AG09319 (cell line): ENCODE measurements at places on chromosomes 12 and 14.

GRCh38 chr14:31992011-31992447 is 85.1 kb upstream of the ARHGAP5 start:
- DNase-seq, result no peak

DNA sequence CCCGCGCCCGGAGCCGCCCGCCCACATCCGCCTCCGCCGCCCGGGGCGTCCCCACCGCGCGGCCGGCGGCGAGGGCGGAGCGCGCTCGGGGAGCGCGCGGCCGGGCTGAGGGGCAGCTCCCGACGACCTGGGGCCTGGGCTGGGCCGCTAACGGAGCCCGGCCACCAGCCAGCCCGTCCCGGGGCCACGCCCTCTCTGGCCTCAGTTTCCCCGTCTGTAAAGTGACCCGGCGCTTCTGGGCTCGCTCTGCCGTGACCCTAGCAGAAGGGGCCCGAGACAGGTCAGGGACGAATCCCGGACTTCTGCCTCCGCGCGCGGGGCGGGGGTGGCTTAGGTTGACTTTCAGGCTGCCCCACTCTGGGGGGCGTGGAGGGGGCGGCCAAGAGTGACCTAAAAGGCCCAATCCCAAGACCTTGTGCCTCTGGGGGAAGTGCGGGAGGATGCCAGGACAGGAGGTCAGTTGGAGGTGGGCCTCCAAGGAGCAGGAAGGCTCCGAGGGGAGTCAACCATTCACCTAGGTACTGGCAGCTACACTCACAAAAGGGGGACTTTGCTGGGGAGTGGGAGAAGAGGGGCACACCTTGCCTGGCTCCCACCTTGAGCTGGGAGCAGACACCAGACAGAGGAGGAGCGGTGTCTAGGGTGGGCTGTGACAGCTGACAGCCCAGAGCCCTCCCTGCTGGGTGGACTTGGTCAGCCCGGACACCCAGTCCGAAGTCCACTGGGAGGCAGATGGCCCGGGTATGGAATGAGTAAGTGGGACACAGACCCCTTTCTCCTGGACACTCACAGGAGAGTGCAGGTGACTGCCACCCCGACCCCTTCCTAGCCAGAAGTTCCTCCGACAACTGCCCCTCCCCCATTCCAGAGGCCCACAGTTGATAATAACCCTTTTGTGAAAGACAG is 486 bp upstream of the AKT1 start:
- DNase-seq, result no peak

GRCh38 chr14:59028476-59029202 is 159.8 kb upstream of the DAAM1 start:
- peak; percentile 89 for DNase-seq

DNA sequence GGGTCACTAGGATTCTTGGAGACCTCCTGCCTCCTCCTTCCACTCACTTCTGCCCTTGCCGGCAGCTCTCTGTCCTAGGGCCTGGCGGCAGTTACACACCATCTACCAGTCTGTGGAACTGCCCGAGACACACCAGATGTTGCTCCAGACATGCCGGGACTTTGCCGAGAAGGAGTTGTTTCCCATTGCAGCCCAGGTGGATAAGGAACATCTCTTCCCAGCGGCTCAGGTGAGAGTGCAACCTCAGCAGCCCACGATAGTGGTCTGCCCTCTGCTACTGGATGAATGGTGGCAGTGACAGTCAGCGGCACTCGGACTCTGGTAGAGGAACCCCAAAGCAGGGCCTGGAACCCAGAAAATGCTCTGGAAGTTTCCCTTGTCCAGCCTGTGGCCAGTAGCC is 1.3 kb downstream of the ACADS start:
- no peak for DNase-seq

DNA sequence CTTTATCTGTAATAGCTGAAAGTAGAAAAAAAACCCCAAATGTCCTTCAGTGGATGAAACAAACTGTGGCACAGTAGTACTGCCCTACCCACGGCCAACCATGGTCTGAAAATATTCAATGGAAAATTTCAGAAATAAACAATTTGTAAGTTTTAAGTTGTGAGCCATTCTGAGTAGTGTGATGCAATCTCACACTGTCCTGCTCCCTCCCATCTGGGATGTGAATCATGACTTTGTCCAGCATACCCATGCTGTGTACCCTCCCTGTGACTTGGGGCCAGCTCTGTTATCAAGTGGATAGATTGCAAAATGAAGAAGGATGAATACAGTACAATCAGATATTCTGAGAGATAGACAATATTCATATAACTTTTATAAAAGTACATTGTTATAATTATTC is 106.2 kb downstream of the SMOC1 start:
- no peak for DNase-seq

DNA sequence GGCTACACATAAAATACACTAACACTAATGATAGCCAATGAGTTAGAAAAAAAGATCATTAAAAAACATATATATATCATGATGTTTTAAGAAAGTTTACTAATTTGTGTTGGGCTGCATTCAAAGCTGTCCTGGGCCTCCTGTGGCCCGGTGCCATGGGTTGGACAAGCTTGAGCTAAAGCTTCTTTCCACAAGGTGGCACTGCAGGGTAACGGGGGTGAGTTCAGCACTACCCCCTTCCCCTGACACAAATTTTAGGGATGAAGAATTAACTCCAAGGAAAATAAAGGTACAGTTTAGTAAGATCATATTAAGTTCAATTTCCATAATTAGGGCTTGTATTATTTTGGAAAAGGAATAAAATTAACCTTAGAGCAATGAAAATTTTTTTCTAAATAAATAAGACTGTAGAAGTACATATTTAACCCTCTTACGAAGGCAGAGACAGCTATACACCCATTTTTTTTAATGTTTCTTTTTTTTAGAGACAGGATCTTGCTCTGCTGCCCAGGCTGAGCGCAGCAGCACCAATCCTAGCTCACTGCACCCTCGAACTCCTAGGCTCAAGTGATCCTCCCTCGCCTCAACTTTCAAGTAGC is 38.9 kb downstream of the PPP1R13B start:
- DNase-seq, result peak; percentile 29

DNA sequence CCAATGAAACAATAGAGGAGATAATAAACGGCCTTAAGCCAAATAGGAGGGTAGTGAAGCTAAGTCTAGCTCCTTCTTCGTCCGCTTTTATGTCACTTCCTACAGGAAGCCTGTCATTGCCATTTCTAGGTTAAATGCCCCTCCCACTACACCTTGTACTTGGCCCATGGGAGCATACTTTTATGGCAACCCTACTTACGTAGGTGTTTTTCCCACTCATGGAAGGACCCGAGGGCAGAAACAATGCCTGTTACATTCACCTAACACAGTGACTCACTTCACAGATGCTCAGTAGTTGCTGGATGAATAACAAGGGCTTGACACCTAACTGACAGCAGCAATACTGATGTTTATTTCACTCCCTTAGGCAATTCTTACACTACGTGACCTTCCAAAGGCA is 44.5 kb downstream of the ALKBH1 start:
- no peak for DNase-seq

DNA sequence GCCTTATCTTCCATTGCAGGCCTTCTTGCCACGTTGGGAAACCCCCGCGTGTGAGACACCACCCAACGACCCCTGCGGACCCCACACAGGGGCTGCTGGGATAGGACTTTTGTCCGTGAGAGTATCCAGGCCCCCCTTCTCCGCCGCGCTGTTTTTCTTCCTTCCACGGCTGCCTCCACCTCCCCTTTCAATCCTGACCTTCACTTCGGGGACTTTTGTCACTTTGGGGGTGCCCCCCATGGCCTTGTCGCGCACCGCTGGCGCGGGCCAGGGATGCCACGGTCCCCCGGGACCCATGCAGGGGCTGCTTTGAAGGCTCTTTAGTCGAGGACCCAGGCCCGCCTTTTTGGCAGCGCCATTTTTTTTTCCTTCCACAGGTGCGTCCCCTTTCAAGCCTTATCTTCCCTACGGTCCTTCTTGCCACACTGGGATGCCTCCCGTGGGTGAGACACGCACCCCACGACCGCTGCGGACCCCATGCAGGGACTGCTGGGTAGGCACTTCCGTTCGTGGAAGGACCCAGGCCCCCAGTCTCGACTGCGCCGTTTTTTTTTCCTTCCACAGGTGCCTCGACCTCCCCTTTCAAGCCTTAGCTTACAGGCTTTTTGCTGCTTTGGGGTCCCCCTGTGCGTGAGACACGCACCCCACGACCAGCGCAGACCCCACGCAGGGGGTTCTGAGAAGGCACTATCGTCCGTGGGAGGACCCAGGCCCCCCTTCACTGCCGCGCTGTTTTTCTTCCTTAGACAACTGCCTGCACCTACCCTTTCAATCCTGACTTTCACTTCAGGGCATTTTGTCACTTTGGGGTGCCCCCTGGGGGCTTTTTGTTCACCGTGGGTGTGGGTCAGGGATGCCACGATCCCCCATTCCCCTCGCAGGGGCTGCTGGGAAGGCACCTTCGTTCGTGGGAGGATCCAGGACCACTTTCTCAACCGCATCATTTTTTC is 267.4 kb downstream of the ALG10 start:
- DNase-seq, result no peak

DNA sequence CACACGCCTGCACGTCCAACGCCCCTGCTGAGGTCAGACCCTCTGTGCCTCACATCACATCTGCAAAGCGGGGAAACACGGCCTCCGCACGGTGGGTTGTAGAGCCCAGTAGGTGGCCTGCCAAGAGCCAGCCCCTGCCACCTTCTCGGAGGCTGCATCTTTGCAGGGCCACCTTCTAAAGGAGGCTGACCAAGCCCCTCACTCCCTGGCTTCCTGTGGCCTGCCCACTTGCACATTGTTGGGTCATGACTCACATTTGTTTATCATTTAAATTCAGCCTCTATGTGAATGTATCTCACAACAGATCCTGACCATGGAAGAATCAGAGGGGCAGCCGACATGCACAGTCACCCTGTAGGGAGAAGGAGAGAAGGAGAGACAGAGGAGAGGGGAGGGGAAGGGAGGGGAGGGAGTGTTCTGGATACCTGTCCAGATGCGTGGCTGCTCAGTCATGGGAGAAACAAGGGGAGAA is 319.5 kb upstream of the DIO3 start:
- DNase-seq, result no peak

GRCh38 chr12:12803186-12803585 is 10.0 kb upstream of the DDX47 start:
- DNase-seq, result peak; percentile 32

GRCh38 chr12:12081836-12082497 is 11.2 kb downstream of the BCL2L14 start:
- no peak for DNase-seq

DNA sequence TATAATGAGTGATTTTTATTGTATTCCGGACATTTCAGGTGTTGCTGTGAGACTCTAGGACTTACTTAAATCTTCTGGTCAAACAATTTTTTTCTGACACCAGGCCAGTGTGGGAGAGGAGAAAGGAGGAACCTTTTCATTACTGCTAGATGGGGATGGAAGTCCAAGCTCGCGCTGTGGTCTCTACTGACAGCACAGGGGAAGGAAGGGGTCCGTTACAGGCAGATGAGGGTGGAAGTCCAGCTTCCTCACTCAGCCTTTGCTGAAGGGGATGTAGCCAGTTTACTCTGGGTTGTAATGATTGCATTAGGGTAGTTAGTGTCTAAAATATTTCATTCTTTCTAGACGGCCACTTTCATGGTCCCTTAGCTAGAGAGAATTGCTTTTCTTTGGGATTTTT is 26.3 kb upstream of the ST8SIA1 start:
- DNase-seq, result no peak

DNA sequence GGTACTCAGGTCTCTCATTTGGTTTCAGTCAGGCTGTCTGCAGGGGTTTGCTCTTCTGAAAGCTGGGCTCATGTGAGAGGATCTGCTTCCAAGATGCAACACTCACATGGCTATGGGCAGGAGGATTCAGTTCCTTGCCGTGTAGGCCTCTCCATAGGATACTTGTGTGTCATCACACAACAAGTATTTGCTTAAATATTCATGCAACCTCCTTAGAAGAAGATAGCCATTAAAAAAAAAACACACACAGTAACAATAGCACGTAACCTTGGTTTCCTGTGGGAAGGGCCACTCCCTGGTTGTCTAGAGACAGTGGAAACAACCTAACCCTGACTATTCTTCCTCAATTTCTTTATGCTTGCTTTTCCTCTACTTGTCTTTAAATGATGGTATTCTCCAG is 31.8 kb upstream of the CLEC4E start:
- no peak for DNase-seq

DNA sequence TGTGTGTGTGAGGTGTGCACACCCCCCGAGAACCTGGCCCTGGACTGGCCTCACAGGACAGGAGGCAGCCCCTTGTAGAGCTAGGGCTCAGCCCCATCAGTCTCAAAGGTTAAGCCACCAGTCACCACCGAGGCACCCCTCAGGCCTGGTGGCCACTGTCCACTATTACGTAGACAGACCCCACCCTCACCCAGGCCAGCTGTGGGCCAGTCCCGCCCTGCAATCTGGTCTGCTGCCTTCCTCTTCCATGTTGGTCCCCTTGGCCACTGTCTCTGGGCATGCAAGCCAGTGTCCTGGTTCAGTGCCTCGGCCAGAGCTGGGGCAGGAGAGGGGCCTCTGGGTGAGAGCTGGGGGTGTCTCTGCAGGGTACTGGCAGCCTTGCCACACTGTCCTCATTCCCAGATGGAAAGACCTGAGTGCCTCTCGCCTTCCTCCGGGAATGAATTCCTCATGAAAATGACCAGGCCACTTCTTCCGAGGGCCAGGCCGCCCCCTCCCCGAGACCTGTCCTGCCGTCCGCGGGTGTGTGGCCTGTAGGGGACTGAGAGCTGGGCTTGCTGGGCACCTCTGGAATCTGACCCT is 897 bp upstream of the TEX22 start:
- no peak for DNase-seq

DNA sequence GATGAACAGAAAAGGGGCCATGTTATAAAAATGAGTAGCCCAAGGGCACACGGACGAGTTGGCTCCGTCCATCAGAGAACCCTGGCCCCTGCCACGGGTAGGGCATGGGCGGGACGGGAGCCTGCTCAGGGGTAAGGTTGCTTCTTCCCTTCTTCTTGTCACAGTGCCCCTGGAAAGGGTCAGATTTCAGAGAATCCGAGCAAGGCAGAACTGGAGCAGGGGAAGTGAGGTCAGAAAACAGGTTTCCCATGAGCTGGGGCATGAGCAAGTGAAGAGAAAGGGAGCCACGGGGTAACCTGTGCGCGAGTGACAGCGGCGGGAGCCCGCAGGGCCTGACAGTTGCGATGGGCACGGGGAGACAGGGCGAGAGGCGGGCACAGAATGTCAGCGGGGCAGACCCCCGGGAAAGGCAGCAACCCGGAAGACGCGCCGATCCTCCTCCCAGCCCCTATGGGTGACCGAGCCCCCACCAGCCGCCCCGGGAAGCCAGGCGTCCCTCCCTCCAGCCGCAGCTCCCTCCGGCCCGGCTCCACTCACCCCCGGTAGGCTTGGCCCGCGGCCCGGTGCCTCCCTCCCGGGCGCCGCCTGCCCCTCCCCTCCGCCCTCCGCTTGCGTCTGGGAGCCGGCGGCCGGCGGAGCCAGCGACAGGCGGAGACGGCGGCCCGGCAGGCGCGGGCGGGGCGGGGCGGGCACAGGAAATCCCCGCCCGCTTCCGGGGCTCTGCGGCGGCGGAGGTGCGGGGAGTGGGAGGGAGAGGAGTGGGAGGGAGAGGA is at the start of gene ZNF641:
Gene ZNF641 (minus strand): TSS at position 671 of the 773 bp plus-strand sequence. CDS start 2,829 bp downstream, outside the sequence.
- DNase-seq, result peak; percentile 34

- DNase-seq, result no peak
Observed at GRCh38 chr12:114131824-114132223, 165.7 kb upstream of the RBM19 start.
